Activated CD8-positive, alpha-beta memory T cell treated with anti-CD3 and anti-CD28 coated beads, Interleukin-2, amount 10 ng/mL, durations not matched to agents 7 days and 5 days (primary cell): ENCODE measurements at places on chromosomes 16 and 17. TPM values are rescaled to one million over a fixed set of nuclear protein-coding genes. Genes with fewer than 3 reads are reported as not detected.
A peak's percentile ranks its signal among the peaks of the same experiment; 100 is the strongest.

DNA sequence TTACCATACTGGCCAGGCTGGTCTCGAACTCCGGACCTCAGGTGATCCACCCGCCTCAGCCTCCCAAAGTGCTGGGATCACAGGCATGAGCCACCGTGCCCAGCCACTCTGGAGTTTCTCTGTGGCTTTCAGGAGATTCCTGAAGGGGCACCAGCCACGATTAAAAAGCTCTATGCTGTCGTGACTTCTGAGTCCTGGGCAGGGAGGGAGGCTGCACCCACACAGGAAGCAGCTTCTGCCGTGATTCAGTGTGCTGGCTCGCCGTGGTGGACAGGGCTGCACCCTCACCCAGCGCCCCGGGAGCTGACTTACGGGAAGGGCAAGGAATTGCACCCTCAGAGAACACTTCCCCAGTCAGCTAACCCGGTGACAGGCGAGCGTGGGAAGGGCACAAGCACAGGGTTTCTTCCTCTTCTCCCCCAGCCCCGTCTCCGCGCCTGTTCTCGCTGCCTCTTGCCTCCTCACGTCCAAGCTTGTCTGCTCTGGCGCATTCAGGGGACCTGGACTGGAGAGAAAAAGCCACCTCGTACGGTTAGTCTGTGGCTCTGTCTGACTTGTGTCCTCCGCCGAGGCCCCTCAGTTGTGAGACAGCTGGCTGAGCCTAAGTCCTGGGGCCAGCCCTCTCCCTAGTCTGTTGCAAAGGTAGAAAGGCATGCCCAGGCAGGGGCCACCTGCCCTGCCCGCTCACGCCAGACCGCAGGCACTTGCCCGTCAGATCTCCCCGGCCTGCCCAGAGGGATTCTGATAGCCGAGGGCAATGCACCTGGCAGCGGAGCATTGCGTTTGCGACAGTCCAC, 145.0 kb downstream of the SEC14L1 start:
- no peak overlapping the region for H3K27ac ChIP-seq
- no peaks in the 10 kb centered on the region for H3K36me3 ChIP-seq
- H3K27me3 ChIP-seq = peaks cover 26% of the 10 kb centered on the region
- no peak overlapping the region for H3K4me3 ChIP-seq

The CCL7 gene
- not detected for total RNA-seq

GRCh38 chr17:15377616-15378015, 36.2 kb upstream of the TEKT3 start:
- H3K27me3 ChIP-seq = peaks cover 13% of the 10 kb centered on the region
- no peaks in the 10 kb centered on the region for H3K4me1 ChIP-seq
- H3K36me3 ChIP-seq = no peaks in the 10 kb centered on the region

DNA sequence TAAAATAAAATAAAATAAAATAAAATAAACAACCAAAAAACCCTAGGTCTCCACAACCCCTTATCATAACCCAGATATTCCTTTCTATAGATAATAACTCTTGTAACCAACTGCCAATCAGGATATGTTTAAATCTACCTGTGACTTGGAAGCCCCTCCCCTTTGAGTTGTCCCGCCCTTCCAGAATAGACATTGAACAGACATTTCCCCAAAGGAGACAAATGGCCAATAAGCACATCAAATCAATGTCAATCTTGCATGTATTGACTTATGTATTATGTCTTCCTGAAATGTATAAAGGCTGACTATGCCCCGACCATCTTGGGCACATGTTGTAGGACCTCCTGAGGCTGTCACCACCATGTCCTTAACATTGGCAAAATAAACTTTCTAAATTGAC, 1.5 kb upstream of the MAPK7 start:
- H3K27me3 ChIP-seq = peaks cover 10% of the 10 kb centered on the region
- DNase-seq = no peak
- H3K27ac ChIP-seq = peak overlapping the region; percentile 97
- peaks cover 13% of the 10 kb centered on the region for H3K36me3 ChIP-seq
- H3K4me3 ChIP-seq = peak overlapping the region; percentile 95
- peaks cover 33% of the 10 kb centered on the region for H3K4me1 ChIP-seq

The NPIPA2 gene
- 0.99 TPM for total RNA-seq

DNA sequence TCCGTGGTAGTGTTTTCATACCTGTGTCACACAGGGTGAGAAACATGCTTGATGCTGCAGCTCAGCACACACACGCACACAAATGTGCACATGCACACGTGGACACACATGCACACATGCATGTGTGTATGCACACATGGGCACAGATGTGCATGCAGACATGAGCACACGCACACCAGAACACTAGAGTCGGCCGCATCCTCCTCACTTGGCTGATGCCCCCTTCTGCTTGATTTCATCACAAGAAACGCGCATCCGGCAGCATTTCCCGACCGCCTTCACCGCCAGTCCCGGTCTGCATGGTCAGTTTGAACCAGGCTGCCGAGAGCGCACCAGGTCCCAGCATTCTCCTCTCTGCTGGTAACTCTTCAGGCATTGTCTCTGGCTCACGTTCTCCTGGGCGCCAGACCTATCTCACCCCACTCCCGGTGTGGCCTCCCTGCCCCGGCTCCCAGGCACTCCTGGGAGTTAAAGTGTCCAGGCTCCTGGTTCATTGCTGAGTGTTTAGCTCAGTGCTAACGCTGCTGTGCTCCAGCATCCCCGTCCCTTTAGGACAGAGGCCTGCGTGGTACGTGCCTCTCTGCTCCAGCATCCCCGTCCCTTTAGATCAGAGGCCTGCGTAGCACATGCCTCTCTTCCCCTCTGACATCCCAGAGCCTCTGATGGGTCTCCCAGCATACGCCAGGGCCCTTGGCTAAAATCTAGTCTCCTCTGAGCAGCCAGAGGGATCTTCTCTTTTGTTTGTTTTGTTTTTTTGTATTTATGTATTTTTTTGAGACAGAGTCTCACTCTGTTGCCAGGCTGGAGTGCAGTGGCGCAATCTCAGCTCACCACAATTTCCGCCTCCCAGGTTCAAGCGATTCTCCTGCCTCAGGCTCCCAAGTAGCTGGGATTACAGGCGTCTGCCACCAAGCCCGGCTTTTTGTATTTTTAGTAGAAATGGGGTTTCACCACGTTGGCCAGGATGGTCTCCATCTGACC, 16.0 kb downstream of the BAIAP2 start:
- H3K27me3 ChIP-seq = peaks cover 2% of the 10 kb centered on the region
- no peaks in the 10 kb centered on the region for H3K36me3 ChIP-seq
- DNase-seq = no peak
- H3K4me1 ChIP-seq = peaks cover 15% of the 10 kb centered on the region
- H3K27ac ChIP-seq = no peak overlapping the region

DNA sequence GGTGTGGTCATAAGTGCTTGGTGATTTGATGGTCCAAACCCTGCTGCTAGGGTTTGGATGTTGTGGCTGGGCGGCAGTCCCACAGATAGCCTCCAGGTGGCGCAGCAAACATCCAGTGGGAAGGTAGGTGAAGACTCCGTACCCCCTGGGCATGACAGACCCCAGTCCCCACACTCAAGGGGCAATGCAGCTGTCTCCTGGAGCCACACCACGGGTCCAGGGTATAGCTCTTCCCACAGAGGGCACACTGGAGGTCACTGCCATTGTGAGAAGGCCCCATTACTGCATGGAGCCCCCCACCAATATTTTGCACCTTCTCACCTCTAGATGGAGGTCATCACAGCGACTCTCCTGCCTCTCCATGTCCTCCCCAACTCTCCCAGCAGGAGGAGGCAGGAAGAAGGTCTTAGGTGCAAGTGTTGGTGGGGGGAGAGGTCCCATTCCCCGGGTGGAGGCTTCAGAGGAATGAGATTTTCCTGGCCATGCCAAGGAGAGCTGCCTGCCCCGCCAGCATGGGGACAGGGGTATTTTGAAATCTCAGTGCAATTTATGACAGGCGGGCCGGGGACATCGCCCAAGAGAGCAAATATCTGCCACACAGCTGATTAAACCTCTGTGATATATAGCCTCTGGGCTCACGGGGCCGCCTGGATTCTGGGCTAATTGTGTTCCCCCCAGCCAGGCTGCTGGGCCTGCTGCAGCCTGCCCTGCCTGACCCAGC, 17.1 kb upstream of the C17orf113 start:
- peak; percentile 80 for DNase-seq
- no peak overlapping the region for H3K4me3 ChIP-seq
- peaks cover 11% of the 10 kb centered on the region for H3K27me3 ChIP-seq
- H3K36me3 ChIP-seq = no peaks in the 10 kb centered on the region
- no peak overlapping the region for H3K27ac ChIP-seq

The DBNDD1 gene
- total RNA-seq = not detected

The GPT2 gene
- total RNA-seq = 21.4 TPM

DNA sequence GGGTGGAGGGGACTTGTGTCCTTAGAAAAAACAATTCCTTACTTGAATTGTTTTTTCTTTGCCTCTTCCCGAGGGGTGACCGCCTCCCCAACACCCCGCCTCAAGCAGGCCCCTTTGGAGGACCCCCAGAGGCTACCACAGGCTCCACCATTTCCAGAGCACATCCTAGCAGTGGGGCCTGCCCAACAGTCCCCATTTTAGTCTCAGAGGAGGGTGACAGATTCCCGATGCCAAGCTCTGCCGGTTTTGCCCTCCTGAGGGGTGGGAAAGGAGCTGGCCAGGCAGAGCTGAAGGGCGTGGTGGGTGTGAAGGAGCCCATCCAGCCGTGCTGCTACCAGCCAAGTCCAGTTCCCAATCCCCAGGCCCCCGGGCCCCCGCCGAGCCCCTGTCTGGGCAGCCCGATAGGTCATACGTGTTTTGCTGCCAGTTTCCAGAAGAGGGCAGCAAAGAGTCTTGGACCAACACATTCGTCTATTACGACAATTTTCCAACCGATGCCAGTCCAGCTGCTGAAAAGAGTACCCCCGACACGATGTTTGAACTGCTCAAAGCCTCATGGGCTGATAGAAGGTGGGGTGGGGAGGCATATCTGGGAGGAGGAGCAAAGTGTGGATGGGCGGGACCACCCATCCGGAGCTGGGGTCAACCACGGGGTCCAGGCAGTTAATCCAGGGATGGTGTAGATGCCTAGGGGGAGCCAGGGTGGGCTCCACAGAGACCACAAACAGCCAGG, 18.8 kb upstream of the GAA start:
- DNase-seq = peak; percentile 75
- H3K4me1 ChIP-seq = peaks cover 1% of the 10 kb centered on the region
- no peaks in the 10 kb centered on the region for H3K36me3 ChIP-seq
- H3K27me3 ChIP-seq = peaks cover 7% of the 10 kb centered on the region

GRCh38 chr16:11389631-11390565, 44.6 kb downstream of the RMI2 start:
- no peaks in the 10 kb centered on the region for H3K36me3 ChIP-seq
- H3K27ac ChIP-seq = no peak overlapping the region
- no peak overlapping the region for H3K4me3 ChIP-seq
- H3K4me1 ChIP-seq = peaks cover 19% of the 10 kb centered on the region

The IRF8 gene
- total RNA-seq = 8.4 TPM

- H3K27me3 ChIP-seq = no peaks in the 10 kb centered on the region
- DNase-seq = no peak
Observed at GRCh38 chr16:24208710-24209109, 47.4 kb upstream of the CACNG3 start.

The RARA gene
- total RNA-seq = 39.5 TPM

GRCh38 chr17:74211141-74211911, 2.0 kb upstream of the TTYH2 start:
- H3K27ac ChIP-seq = peak overlapping the region; percentile 42
- DNase-seq = no peak
- H3K4me1 ChIP-seq = peaks cover 71% of the 10 kb centered on the region
- peak overlapping the region; percentile 78 for H3K4me3 ChIP-seq
- H3K36me3 ChIP-seq = peaks cover 32% of the 10 kb centered on the region

The KRT36 gene
- total RNA-seq = not detected

- no peaks in the 10 kb centered on the region for H3K36me3 ChIP-seq
- no peak overlapping the region for H3K27ac ChIP-seq
Observed at GRCh38 chr16:86905302-86905701, 327.0 kb downstream of the FOXL1 start.

DNA sequence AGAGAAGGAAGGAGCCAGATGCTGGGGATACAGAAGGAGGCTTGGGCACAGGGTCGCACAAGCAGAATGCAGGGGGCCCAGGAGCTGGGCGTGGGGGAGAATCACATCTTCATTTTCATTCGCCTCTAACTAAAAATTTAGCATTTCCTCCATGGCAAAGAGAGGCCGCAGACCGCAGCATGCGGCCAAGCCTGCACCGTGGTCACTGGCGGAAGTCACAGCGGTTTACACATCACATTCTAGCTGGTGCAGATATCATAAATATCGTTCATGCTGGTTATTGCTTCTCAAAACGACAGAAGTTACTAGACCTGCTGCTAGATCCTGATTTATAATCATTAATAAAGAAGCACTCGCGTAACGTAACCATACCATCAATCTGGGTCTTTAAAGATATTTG, 162.0 kb downstream of the NTN1 start:
- DNase-seq = peak; percentile 50
- no peak overlapping the region for H3K27ac ChIP-seq
- H3K4me1 ChIP-seq = no peaks in the 10 kb centered on the region
- no peak overlapping the region for H3K4me3 ChIP-seq
- H3K27me3 ChIP-seq = peaks cover 14% of the 10 kb centered on the region

GRCh38 chr16:361872-362701, 8.3 kb downstream of the MRPL28 start:
- H3K4me3 ChIP-seq = no peak overlapping the region
- H3K36me3 ChIP-seq = peaks cover 6% of the 10 kb centered on the region
- H3K27ac ChIP-seq = no peak overlapping the region
- peaks cover 4% of the 10 kb centered on the region for H3K4me1 ChIP-seq
- DNase-seq = peak; percentile 79

- H3K36me3 ChIP-seq = no peaks in the 10 kb centered on the region
- no peak overlapping the region for H3K4me3 ChIP-seq
- no peak for DNase-seq
Observed at GRCh38 chr16:86212706-86213436, 297.5 kb upstream of the FOXF1 start.

The CFAP119 gene
- 4.6 TPM for total RNA-seq

DNA sequence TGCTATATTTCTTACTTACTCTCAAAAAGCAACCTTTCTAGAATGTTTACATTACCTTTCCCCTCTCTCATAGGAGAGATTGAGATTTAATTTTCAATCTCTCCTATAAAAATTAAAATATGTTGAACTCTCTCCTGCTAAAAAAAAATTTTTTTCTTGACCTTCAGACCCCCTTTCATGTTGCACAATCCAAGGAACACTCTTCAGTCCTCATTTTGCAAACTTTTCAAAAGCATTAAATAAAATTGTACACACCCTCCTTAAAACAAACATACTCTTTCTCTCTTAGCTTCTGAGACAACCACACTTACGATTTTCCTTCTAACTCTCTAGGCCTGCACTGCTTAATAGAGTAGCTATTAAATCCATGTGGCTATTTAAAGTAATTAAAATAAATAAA, 8.6 kb upstream of the ABCA6 start:
- no peak overlapping the region for H3K27ac ChIP-seq
- H3K4me1 ChIP-seq = no peaks in the 10 kb centered on the region
- no peaks in the 10 kb centered on the region for H3K27me3 ChIP-seq
- DNase-seq = no peak
- no peaks in the 10 kb centered on the region for H3K36me3 ChIP-seq
- no peak overlapping the region for H3K4me3 ChIP-seq

The TEDC2 gene
- 24.9 TPM for total RNA-seq

- H3K27me3 ChIP-seq = no peaks in the 10 kb centered on the region
- H3K36me3 ChIP-seq = peaks cover 34% of the 10 kb centered on the region
- peaks cover 92% of the 10 kb centered on the region for H3K4me1 ChIP-seq
- peak overlapping the region; percentile 93 for H3K27ac ChIP-seq
- no peak for DNase-seq
- H3K4me3 ChIP-seq = peak overlapping the region; percentile 25
Observed at GRCh38 chr16:11094857-11095565, 150.6 kb downstream of the CLEC16A start.

- no peaks in the 10 kb centered on the region for H3K4me1 ChIP-seq
- H3K4me3 ChIP-seq = no peak overlapping the region
- H3K27me3 ChIP-seq = no peaks in the 10 kb centered on the region
- H3K27ac ChIP-seq = no peak overlapping the region
- no peak for DNase-seq
Observed at GRCh38 chr17:70872103-70872502, 702.8 kb downstream of the KCNJ2 start.

GRCh38 chr17:82098939-82099763, 1.1 kb upstream of the FASN start:
- DNase-seq = no peak
- H3K27me3 ChIP-seq = no peaks in the 10 kb centered on the region
- H3K27ac ChIP-seq = peak overlapping the region; percentile 87
- H3K4me3 ChIP-seq = peak overlapping the region; percentile 76
- peaks cover 13% of the 10 kb centered on the region for H3K4me1 ChIP-seq
